MM.1S (cell line): ENCODE measurements at places on chromosomes 6 and 20.

DNA sequence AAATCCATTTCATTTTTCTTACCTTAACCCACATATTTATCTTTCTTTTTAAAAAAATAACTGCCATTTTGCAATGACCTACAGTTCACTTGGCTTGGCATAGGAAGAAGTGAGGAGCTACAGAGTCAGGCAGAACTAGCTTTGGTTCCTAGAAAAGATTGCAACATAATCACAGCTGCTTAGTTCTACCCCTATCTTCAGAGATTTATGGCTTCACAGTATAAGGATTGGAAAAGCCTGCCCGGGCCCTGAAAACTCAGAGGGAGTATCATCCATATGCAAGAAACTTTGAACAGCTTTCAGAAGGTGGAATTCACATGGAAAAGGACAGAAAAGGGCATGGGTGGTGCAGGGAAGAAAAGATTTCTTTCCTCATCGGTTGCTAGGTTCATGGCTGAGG lies 774.3 kb upstream of the CHD6 start:
- no peak for DNase-seq

GRCh38 chr6:98657764-98658163 lies 176.6 kb upstream of the POU3F2 start:
- peak; percentile 38 for DNase-seq

DNA sequence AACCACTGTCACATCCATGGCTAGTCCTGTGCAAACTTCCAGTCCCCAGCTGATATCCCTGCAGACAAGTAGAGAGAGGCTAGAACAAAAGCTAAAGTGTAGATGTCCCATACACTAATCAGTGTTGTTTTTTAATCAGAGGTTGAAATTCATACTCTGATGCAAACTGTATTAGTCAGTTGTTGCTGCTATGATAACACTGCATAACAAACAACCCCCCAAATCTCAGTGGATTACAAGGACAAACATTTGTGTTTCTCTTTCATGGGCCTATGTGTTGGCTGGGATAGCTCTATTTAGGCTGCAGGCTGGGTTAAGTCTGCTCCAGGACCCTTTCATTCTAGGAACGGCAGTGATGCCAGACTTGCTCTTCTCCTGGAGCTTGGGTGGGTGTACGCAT lies 26.8 kb downstream of the BNIP5 start:
- DNase-seq, result no peak

- DNase-seq, result peak; percentile 4
These were observed 59.8 kb downstream of the MRPL14 start for GRCh38 chr6:44067173-44068139.

- no peak for DNase-seq
These were observed 101.9 kb downstream of the EPB41L2 start for GRCh38 chr6:130961148-130961547.

GRCh38 chr20:50805349-50805684 lies 10.5 kb downstream of the BCAS4 start:
- DNase-seq, result no peak

GRCh38 chr20:13099676-13100075 lies 90.9 kb downstream of the SPTLC3 start:
- no peak for DNase-seq

GRCh38 chr6:74857157-74857556 lies 348.7 kb downstream of the COL12A1 start:
- no peak for DNase-seq

GRCh38 chr20:20695250-20695816 lies 17.1 kb downstream of the RALGAPA2 start:
- DNase-seq, result no peak

DNA sequence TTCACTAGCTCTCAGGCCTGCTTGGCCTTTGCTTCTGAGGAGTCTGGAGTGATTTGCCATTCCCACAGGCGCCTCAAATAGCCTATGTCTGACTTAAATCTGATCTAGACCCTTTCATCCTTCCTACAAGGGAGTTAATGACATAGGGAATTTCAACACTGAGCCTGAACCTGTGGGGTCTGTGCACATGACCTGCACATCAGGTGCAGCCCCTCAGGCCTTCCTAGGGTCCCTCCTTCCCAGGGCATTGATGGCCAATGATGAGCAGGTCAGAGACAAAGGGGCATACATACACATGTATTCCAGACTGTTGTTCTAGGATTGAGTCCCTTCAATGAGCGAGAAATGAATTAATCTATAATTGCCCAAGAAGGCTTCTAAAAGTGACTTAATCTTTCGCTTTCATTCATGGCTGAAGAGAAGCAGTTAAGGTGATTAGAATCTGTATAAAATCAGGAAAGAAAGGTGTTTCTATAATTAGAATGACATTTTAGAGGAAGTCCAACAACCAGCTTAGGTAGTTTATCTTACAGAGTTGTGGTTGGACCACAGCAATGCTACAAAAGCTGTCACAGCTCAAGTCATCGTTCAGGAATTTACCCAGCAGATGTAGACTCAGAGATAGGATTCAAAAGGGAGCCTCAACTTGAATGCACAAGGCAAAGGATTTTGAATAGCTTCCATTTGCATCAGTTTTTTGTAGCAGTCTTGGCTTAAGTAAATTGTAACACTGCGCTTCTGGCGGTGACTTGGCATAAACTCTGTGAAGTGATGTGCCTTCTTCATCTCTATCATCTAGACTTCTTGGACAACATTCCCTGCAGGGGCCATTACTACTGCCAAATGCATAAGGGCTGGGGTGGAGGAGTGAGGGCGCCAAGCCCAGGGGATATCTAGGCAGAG lies 27.0 kb upstream of the TBC1D7 start:
- peak; percentile 92 for DNase-seq

GRCh38 chr6:26474439-26474881 lies 16.7 kb downstream of the BTN2A1 start:
- DNase-seq, result no peak

DNA sequence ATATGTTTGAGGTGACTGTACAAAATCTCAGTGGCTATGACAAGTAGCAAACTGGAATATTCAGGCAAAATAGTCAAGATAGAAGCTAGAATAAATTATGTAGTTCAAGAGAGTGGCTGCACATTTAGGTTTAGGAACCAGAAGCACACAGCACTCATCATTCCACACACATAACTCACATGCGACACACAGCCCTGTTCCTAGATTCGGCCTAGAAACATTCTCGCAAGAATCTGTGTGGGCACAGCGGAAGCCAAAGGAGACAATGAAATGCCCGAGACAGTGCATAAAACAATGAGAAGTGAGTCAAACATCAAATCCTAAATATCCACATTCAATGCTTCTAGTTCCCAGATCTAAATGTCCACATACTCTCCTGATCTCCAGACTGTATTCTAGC lies 9.5 kb upstream of the SUPT3H start:
- DNase-seq, result no peak
